B cell (primary cell): ENCODE measurements at places on chromosomes 7 and 10.

- no peak for DNase-seq
Observed at GRCh38 chr7:20162665-20163064, 54.5 kb downstream of the MACC1 start.

GRCh38 chr10:33122014-33122809 is 164.2 kb upstream of the ITGB1 start:
- DNase-seq: no peak

DNA sequence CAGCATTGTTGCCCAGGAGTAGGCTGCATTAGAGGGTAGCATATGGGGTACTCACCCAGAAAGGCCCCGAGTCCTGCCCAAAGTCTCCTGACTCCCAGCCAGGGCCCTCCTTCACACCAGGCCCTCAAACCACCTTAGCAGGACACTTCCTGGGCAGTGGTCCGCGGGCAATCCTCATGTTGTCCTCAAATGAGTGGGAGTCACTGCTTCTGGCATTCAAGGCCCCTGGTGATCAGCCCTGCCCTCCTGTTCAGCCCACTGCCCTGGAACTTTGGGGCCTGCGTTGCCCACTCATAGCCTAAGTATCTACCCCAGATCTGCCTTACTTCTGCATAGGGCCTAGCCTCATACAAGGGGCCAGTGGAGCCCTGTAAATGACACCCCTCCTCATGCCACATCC is 70.9 kb upstream of the PRLHR start:
- no peak for DNase-seq

GRCh38 chr7:8638076-8638475 is 204.7 kb downstream of the NXPH1 start:
- DNase-seq: no peak

GRCh38 chr7:45998506-45998905 is 77.4 kb upstream of the IGFBP3 start:
- no peak for DNase-seq

GRCh38 chr10:9097206-9097990 is 1042.9 kb downstream of the GATA3 start:
- no peak for DNase-seq

GRCh38 chr10:116925056-116925455 is 75.8 kb downstream of the ENO4 start:
- DNase-seq: no peak

DNA sequence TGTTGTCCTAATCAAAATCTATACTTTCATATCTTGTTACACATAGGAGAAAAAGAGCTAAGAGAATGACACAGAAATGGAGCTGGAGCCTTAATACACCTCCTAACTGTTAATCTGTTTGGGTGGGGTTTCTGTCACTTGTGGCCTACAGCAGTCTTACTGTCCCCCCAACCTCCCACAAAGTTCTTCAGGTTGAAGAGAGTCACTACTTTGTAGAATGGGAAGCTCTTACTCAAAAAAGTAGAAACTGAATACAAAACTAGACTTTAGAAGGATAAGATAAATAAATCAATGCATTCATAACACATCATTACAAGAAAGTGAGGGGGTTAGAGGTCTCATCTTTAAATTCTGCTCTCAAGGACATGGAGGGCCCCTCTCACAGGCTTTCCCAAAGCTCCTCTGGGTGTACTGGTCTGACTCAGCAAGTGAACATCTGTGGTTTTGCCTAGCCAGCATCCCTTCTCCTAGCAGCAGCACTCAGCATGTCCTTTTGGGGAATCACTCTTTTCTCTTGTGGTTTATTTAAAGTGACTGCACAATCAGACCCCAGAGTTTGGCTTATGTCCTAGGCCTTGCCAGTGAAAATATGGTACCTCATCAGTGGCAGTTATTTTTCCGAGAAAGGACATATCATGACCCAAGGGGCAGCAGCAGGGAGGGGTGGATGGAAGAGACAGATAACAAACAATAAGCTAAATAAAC is 2.0 kb upstream of the BLVRA start:
- no peak for DNase-seq

GRCh38 chr7:129166745-129167144 is 21.7 kb upstream of the SMO start:
- peak; percentile 74 for DNase-seq

DNA sequence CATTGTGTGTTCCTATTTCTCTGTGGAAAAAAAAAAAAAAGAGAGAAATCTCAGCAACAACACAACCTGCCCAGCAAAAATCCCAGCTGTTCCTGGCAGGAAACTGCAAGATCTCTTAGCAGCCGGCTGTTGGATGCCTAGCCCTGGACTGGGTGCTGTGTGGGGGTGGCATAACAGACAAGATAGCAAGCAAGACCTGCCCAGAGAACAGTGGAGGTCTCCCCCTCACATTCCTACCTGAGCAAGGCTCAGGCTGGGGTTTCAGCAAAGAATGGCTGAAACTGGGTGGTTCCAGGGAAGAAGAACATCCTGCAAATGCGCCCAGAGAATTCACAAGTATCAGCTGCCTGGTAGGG is 248.8 kb upstream of the ZMIZ1 start:
- no peak for DNase-seq

GRCh38 chr10:26454891-26455290 is 16.8 kb downstream of the APBB1IP start:
- DNase-seq: no peak

- DNase-seq: no peak
Observed at GRCh38 chr7:135343361-135343760, 109.7 kb downstream of the STRA8 start.

DNA sequence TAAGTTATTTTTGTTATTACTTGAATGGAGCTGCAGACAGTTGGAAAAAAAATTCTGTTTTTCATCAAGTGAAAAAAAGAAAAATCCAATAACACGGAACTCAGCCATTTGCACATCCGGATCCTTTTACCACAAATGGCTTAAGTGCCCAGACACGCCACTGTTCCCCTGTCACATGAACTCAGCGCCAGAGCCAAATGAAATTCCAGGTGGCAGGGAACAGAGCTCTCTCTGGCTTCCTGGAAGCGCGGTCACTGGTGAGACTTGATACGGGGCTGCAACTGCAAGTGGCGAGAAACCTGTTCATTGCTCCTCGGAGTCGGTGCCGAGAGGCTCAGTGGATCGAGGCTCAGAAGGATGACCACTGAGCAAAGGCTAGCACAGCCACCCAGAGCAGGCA is 60.8 kb upstream of the NPTX2 start:
- DNase-seq: no peak

GRCh38 chr7:132280335-132280734 is 295.9 kb downstream of the PLXNA4 start:
- DNase-seq: no peak

DNA sequence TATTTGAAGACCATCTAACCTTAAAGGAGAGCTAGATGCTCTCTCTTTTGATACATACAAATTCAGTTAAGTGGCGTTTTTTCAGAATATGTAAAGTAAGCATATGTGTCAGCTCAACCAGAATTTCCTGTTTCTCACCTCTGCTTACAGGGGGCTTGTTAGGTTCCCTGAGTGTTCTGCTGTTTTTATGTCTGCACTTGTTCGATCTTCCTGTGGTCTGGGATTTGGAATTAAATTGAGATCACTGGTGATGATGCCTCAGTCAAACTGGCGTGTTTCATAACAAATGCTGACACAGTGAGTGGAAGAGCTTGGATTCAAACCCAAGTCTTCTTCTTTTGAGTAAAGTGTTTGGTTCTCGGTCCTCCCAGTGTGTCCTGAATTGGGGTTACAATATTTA is 348.3 kb upstream of the AKR1E2 start:
- no peak for DNase-seq

- DNase-seq: no peak
Observed at GRCh38 chr10:129912986-129913695, 50.9 kb downstream of the EBF3 start.

- DNase-seq: no peak
Observed at GRCh38 chr7:18896343-18896975, 221.0 kb downstream of the TWIST1 start.

- DNase-seq: peak; percentile 27
Observed at GRCh38 chr7:117012696-117013095, 59.4 kb downstream of the ST7 start.

- DNase-seq: peak; percentile 71
Observed at GRCh38 chr7:47497367-47498096, 84.4 kb downstream of the TNS3 start.

- DNase-seq: no peak
Observed at GRCh38 chr10:98226508-98227144, 41.4 kb downstream of the LOXL4 start.

- no peak for DNase-seq
Observed at GRCh38 chr7:1569440-1569832, 396 bp downstream of the PSMG3 start.

GRCh38 chr10:98425511-98426352 is 10.8 kb upstream of the PYROXD2 start:
- peak; percentile 60 for DNase-seq

DNA sequence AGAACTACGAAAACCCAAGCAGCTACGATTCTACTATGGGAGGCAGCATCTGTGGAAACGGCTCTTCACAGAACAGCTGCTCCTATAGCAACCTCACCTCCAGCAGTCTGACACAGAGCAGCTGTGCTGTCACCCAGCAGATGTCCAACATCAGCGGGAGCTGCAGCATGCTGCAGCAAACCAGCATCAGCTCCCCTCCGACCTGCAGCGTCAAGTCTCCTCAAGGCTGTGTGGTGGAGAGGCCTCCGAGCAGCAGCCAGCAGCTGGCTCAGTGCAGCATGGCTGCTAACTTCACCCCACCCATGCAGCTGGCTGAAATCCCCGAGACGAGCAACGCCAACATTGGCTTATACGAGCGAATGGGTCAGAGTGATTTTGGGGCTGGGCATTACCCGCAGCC is 81.6 kb upstream of the SAMD8 start:
- DNase-seq: no peak
